ENCODE measurements at places on chromosomes 13 and 19.

- DNase-seq, result no peak
Measured at GRCh38 chr13:74217811-74218210, 83.6 kb upstream of the KLF12 start.

- DNase-seq, result no peak
Measured at GRCh38 chr13:21594715-21595545, 9.0 kb downstream of the MICU2 start.

- no peak for DNase-seq
Measured at GRCh38 chr13:40922437-40923040, 96.6 kb downstream of the ELF1 start.

DNA sequence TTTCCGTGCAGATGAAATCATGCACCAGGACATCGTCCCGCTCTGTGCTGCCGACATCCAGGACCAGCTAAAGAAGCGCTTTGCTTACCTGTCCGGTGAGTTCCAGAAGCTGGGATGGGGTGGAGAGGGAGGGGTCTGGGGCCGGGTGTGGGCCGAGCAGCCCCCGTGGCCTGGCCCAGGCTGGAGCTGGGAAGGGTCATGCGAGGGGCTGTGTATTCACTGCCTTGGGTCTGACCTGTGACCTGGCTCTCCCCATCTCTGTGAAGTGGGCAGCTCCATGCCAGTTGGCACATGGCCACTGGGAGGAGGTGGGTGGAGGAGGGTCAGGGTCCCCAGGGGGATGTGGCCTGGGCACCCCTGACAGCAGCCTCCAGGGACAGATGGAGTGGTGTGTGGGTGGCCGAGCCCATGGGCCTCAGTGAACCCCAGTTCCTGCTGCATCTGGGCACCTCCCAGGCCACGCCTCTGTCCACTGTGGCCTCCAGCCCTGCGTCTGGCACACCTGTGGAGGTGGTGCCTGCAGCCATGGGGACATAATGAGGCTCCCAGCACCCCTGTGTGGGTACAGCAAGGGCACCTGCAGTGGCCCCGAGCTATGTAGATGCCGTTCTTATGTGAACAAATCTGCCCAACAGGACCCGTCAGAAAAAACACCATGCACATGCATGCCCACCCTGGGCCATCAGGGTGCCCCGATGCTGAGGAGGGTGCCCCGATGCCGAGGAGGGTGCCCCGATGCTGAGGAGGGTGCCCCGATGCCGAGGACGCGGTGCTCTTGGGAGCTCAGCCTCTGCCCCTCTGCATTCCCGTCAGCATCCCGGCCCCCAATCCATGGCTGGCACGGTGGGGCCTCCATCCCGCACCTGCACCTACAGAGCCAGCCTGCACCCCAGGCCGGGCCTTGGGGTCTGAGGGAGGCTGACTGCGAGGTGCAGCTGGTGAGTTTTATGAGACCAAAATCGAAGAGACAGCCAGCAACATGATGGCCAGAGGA is 46.0 kb downstream of the MCF2L start:
- no peak for DNase-seq

GRCh38 chr19:12884926-12885748 is 1.9 kb downstream of the KLF1 start:
- DNase-seq, result peak; percentile 91

DNA sequence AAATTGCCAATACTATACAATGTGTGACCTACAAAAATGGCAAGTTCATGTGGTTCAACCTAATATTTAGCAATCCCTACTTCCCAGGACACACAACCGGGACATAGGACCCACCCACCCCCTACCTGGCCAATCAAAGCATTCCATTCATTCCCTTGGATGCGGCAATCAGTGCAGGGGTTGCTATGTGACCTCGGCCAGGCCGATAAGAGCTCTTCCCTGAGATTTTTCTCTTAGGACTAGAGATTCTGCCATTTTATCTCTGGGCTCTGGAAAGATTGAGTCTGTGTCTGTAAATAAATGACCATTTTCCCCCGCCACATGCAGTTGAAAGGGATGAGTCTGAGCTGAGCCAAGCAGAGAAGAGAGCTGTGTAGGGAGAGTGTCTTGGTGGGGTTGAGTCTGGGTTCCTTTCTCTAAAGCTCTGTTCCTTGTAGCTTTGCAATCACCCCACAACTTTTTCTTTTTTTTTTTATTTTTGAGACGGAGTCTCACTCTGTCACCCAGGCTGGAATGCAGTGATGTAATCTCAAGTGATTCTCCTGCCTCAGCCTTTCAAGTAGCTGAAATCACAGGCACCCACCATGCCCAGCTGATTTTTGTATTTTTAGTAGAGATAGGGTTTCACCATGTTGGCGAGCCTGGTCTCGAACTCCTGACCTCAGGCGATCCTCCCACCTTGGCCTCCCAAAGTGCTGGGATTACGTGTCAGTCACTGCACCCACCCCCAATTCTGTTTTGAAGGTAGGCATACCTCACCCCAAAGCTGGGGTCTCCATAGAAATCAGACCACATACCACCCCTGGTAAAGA is 7.4 kb downstream of the IFNL1 start:
- no peak for DNase-seq

DNA sequence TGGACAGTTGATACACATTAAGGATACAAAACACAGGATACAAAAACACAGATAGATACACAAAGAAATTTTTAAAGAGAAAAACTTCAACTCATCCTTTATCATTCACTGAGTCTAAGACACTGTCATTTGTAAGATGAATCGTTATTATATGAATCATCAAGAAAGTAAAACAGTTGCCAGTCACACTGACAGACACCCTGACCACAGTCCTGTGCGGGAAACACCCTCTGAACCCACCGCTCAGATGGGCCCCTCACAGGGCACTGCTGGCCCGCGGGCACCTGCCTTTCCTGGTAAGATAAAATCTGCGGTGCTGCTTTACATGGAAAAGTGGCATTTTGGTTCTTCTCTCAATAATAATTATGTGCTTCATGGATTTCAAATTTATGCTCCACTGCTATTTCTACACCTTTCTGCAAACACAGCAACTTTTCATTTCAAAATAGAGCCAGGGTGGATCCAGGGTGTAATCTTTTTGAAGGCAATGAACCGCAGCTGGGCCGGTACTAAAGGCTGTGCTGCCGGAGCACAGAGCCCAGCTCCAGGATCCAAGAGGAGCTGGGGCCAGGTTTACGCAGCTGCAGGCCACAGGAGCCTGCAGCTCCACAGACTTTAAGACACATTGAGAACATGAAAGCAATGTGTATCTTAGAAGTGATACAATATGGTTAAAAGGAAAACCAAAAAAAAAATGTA is 76.8 kb downstream of the TUBGCP3 start:
- no peak for DNase-seq

- DNase-seq, result no peak
Measured at GRCh38 chr13:24045597-24045996, 114.9 kb upstream of the SPATA13 start.

DNA sequence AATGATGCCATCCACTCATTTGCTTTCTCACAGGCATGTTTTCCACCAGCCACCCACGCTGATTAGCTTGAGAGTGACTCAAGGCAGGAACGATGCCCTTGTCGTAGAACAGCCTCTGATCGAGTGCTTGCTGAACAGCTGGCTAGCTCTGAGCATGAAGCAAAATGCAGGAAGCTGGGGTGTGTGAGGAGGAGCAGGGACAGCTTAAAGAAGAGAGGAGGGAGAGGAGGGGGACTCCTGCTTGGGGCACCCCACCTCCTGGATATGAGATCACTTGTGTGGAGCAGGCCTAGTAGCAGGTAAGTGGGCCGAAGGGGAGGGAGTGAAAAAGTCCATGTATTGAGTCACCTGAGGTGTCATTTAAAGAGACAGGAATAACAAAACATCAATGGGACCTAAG is 48.8 kb downstream of the IRS2 start:
- peak; percentile 15 for DNase-seq

GRCh38 chr19:888581-889385 is 4.2 kb downstream of the MED16 start:
- no peak for DNase-seq

GRCh38 chr13:35191883-35192282 is 249.8 kb downstream of the NBEA start:
- DNase-seq, result no peak

DNA sequence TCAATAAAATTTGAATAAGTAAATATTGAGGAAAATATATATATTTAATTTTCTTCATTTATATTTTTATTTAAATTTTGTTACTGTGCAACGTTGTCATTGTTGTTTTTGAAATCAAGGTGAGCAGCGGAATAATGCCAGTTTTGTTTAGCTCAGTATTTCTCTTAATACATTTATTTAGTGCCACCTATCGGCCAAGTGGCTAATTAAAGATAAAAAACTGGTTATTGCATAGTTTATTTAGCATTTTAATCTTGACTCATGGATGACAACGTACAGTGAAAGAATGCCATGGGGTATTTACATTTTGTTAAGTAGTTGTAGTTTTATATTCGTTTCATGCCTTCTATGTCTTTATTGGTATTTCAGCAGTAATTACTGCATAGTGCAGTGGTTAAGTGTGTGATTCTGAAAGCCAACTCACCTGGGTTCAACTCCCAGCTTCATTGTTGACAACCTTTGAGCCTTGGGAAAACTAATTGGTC is 265.9 kb downstream of the MYO16 start:
- DNase-seq, result no peak

DNA sequence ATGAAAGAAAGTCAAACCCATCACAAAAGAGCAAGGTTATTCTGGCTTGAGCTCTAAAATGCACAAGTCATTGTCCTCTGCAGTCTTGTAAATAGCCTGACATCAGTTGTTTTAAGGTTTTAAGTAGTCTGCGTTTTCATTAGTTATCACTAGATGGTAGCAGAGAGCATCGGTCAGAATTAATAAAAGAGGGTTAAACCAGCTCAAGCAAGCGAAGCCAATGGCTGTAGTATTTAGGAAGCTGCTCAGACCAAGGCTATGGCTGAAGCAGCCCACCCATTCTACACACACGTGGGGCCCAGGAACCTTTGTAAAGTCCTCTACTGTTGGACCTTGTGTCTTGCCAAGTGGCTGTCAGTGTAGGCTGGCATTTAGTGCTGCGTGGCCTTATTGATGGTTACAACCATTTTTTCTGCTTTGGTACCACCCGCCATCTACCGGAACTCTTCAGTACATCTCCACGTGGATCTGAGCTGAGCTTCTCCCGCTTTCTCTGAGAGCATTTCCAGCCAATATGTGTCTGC is 13.3 kb upstream of the ZNF57 start:
- DNase-seq, result no peak

DNA sequence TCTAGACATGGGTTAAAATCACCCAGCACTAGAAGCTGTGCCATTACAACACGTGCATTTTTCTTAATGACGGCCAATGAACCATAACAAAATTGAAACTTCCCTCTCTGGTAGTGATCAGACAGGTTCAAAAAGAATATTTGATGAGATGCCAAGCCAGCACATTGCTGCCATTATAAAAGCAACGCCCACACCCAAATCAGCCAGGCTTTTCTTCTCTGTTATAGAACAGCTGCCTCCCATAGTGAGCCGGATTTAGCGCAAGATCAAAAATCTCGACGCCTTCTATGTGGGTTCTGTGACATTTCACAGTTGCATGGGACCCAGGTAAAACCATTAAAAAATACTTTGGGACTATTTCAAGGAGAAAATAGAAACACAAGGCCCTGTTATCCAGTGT is 1158.0 kb downstream of the EFNB2 start:
- no peak for DNase-seq

- no peak for DNase-seq
Measured at GRCh38 chr13:98187155-98187964, 10.3 kb upstream of the RNF113B start.

DNA sequence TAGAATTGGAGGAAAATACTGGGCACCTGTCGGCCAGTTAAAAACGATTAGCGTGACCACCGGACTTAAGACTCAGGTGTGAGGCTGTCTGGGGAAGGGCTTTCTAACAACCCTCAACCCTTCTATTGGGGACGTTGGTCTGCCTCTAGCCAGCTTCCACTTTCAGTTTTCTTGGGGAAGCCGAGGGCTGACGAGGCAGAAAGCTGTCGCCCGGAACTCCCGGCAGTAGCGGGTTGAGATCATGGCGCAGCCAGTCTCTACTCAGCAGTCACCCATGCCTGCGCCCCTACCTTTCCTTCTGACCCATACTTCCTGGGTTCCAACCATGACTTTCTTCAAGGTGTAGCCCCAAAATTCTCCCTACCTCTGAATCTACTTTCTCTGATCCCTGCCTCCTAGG is 1424.1 kb downstream of the SLITRK1 start:
- no peak for DNase-seq

DNA sequence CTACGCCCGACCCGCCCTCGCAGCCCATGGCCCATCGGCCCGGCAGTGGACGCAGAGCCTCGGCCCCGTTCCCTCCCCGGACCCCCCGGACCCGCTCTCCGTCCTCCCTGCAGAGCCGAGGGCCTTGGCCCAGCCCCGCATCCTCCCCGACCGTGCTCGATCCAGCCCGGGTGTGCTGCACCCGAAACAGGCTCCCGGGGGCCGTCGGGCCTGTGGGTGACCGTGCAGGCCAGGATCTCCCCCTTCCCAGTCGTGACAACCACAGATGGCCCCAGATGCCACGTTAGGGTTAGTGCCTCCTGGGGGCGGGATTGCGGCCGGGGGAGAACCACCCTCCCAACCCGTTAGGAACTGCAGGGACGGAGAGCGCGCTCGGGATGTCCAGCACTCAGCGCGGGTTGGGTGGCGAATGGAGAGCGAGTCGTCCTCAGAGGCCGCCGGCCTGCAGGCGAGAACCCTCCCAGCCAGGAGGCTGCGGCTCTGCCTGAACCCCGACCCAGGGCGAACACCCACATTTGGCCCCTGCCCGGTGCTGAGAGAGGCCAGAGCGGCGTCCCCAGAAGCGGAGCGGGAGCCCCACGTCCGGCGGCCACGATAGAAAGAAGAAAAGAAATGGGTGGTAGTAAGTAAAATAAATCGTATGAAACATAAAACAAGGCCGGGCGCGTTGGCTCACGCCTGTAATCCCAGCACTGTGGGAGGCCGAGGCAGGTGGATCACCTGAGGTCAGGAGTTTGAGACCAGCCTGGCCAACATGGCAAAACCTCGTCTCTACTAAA is 6.7 kb upstream of the MADCAM1 start:
- DNase-seq, result no peak

DNA sequence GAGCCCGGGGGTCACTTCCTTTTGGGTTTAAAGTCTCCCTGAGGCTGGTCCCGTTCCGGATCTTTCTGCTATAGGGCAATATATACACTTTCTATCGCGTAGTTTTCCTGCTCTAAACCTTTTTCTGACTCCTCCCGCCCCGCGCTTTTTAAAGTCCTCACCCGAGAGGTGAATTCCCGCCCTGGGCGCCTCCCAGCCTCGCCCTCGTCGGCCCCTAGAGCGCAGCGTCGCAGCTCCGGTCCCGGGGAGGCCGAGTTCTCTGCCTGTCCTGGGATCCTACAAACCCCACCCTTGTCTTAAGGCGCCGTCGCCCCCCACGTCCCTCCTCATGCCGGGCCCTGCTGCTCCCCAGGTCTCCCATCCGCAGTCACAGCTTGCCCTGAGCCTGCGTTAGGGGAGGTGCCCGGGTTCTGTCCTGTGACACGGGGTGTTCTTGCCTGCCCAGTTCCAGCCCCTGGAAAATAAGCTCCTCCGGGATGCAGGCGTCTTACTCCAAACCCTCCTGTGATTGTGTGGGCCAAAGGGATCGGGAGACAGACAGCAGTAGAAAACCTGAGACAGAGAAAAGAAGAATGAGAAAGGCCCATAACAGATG is 491 bp downstream of the ZNF525 start:
- peak; percentile 48 for DNase-seq

GRCh38 chr19:44719262-44719701 is 20.3 kb downstream of the CEACAM16 start:
- DNase-seq, result no peak

Measured in stimulated activated CD4-positive, alpha-beta T cell treated with anti-CD3 and anti-CD28 coated beads, Interleukin-4, amount 100 ng/mL, for 1 hour (primary cell).